ENCODE measurements at places on chromosomes 13 and 19.

- DNase-seq: no peak
Observed at GRCh38 chr19:12139269-12139668, 881 bp downstream of the ZNF20 start.

DNA sequence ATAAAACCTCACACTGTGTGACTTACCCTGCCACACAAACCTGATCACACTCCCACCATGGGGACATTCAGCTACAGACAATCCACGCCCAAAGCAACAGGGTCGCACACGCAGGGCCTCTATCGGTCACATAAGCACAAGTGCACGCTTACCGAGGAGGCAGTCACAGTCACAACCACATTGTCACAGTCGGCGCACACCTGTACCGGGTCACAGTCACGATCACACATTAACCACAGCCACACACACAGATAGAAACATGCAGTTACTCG, 579 bp downstream of the ZNF566 start:
- peak; percentile 26 for DNase-seq

- no peak for DNase-seq
Observed at GRCh38 chr13:29693275-29693945, 97.9 kb upstream of the SLC7A1 start.

DNA sequence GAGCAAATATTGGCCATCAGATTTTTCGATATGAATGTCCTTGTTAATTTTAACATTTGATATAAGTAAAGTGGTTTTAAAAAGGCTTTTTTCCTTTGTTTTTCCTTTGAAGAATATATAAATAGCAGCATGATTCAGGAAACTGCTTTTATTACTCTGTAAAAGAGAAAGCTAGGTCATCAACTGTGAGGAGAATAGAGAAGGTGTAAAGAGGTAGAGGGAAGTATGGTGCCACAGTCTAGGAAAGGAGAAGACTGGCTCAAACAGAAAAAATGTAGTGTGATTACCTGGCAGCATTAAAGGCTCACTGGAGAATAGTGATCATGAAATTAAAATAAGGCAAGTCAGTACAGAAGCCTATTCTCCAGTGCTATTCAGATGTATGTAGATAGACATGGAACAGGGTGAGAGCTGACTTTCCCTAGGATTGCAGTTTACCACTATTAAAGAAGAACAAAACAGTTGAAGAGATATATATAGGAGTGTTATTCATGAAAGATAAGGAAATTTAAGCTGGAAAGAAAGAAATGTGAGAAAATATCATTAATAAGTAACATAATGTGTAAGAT, 1115.9 kb upstream of the PCDH9 start:
- no peak for DNase-seq

DNA sequence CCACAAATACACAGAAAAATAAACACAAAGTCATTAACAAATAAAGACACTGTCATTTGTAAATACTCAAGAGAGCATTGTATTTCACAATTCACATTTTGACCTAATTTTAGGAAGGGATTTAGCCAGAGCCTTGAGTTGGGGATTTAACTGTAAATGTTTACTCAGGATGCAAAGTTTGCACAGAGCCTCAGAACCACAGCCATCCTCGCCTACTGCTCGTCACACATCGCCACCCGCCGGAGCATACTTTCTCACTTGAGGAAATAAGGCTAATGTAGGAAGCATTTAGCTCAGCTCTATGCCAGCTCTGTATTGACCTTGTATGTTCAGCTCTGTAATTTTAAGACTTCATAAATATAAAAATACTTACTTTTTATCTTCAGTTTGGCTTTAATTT, 442.7 kb downstream of the OXGR1 start:
- DNase-seq: peak; percentile 31

- DNase-seq: no peak
Observed at GRCh38 chr13:41978007-41978406, 17.1 kb upstream of the VWA8 start.

- no peak for DNase-seq
Observed at GRCh38 chr13:95222733-95223018, 78.6 kb downstream of the ABCC4 start.

DNA sequence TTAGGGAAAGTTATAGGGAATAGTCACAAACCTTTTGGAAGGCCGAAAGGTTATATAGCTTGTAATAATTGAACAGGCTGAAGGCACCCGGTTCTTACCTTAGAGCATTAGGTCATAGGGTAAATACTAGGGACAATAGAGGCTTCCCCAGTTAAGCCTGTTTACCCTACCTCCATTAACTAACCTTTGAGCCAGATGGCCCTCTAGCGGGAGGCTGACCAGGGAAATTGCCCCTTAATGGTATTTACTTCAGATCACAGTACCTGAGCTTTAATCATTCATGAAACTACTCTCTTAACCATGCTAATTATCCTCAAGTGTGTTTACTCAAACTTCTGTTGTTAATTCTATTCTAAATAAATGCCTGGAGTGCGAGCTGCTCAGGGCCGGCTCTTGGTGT, 20.4 kb upstream of the ZNF83 start:
- peak; percentile 21 for DNase-seq

GRCh38 chr19:4108767-4109625, 14.9 kb downstream of the MAP2K2 start:
- DNase-seq: no peak

DNA sequence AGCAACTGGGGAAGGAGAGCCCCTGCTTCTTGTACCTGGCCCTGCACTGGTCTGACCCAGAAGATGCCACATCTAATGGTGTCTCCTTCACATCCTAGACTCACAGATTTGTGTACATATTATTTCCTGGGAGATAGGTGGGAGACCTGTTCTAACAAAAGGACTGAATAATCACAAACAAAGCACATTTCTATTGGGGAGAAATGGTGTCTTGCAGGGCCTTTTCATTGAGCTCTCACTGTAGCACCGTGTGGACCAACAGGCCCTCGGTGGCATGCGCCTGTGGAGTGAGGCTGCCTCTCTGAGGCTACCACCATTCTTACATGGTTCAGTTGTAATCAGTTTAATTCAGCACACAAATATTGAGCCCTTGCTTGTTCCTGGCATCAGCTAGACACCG, 989 bp upstream of the SACS start:
- no peak for DNase-seq

DNA sequence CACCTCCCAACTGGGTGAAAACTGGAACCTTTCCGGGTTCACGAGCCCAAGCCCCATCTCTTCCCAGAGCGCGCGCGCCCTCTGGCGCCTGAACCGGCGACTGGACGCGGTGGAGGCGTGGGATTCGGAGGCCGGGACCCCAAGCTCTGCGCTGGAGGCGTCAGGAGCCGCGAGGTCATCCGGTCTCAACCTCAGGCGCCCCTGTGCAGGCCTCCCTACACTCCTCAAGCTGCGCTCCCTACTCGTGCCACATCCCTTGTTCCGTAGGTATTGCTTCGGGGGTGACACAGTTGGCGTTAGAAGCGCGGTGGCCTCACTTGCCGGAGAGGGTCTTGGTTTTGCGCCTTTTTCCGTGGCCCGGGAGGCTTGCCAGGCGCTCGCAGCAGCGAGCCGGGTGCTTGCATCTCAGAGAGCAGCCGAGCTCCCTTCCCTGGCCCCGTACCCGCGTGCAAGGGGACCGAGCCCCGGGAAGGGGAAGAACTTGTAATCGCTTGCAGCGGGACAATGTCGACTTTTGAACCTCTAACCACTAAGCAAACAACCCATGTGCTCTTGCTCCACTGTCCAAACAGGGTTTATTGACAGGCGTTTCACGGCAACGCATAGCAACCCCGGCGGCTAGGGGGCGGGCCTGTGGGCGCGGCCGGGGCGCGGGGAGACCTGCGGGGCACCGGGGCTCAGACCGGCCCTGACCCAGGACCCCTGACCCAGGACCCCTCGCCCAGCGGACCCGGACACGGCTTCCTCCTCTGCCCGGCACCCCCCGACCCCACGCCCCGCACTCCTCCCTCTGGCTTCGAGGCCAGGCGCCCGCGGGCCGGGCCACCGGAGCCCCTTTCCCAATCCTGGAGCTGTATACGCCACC, 8.5 kb downstream of the CDX2 start:
- DNase-seq: peak; percentile 54

DNA sequence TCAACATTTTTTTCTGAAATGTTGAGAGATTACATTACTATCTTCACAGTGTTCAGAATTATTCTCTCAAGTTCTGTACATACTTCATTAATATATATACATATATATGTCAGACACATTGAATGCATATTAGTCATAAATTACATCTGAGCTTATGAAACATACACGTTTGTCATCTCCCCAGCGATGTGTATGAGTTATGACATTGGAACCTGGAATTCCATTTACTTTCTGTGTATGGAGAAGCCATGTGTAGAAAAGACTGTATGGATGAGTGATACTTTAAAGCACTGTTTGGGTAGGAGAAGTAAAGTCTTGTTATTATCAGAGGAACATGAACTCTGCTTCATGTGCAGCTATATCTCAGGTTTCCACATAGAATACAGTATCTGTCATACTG, 167.2 kb downstream of the FGF14 start:
- DNase-seq: no peak

GRCh38 chr13:46992383-46992952, 95.6 kb upstream of the HTR2A start:
- no peak for DNase-seq

DNA sequence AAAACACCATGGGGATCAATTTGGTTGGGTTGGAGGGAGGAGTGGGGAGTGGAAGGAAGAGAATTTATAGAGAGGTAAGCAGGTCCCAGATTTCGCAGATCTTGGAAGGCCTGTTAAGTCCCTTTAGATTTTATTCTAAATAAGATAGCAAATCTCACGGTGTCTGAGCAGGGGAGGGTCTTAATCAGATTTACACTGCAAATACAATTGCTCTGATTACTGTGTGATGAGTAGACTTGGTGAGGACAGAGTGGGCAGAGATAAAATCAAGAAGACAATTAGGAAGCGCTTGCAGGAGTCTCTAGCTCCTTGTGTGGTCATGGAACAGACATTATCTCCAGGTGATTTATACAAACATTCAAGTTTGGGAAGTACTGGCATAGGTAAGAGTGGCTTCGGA, 126.0 kb downstream of the GPC6 start:
- no peak for DNase-seq

DNA sequence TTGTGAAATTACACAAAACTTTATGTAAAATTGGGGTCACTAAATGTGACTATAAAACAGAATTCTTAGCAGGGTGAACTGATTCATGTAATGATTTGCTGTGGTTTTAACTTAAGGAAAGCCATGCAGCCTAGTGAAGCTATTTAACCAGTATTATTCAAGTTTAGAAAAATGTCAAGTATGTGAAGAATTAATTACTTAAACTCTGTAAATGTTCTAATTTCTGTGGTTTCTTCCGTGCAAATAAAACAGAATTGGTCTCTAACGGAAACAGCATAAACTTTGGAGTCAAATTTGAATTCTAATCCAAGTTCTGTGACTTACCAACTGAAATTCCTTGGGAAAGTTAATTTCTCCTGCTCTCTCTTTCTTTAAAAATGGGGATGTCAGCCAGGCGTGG, 13.3 kb downstream of the CDC16 start:
- no peak for DNase-seq

DNA sequence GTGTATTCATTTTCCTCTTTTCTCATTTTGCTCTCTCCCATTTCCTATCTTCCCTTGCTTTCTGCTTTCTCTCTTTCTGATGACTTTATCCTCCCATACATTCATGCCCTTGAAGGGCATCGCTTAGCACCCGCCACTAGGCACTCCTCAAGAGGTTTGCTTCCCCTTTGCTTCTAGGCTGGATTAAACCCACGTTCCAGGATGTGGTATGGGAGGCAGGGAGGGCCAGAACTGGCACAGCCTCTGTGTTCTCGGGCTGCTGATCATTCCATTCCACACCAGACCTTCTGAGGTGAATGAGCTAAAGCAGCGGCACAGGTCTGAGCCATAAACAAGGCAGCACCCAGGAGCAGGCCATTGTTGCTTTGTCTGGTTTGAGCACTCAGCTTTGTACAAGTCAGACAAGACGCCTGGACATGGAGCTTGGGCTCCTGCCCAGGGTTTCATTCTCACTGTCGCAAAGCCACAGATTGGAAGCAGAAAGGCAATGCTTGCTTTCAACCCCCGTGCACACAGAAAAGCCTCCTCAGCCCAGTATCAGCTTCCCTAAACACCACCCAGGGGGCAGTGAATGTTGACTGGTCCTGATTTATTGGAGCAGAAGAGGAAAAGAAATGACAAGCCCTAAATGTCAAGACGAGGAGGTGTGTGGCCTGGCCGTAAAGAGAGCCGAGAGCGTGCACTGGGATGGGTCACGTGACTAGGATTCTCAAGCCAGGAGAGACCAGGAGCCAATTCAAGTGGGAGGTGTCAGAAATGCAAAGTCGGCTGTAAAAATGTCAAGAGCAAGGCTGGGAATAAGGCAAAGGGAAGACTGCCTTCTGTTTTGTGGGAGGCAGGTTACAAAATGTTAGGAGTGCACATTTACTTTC, 218.0 kb upstream of the SERP2 start:
- no peak for DNase-seq

GRCh38 chr19:42228641-42229040, 8.5 kb downstream of the ZNF526 start:
- no peak for DNase-seq

DNA sequence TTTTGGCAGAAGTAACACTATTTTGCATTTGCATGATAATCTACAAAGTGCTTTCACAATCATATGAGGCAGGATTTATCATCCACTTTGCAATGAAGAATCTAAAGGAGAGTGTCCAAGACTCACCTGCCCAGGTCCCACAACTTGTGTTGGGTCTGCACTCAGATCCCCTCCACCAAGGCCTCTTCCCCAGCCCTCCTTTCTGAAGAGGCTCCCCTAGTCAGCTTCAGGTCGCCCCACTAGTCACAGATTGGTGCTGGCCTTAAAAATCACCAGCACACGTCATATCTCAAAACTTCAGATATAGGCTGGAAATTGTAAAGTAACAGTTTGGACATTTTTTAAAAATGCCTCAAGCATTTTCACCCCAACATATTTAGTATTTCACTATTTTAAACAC, 17.5 kb downstream of the ATP7B start:
- DNase-seq: no peak

- peak; percentile 47 for DNase-seq
Observed at GRCh38 chr19:18291590-18292461, 10.4 kb upstream of the JUND start.

- DNase-seq: no peak
Observed at GRCh38 chr13:33033051-33033812, 17.0 kb downstream of the KL start.
